ENCODE measurements at places on chromosomes 1 and 21.

GRCh38 chr1:145916745-145917144, 1.8 kb downstream of the PEX11B start:
- no peak for DNase-seq

DNA sequence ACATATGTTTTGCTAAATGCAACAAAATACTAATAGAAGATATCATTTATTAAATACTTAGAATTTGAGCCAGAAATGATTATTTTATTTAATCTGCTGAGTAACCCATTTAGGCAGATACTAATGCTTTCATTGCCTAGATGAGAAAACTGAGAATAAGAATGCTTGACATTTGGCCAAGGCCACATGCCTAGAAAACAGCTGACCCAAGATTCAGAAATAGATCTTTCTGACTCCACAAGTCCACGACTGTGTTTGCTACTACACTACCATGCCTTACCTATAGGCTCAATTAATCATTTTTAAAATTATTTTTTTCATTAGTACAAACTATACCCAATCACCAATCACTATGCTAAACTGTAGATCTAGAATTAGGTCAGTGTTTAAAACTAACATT, 129.7 kb downstream of the ATP1B1 start:
- no peak for DNase-seq

DNA sequence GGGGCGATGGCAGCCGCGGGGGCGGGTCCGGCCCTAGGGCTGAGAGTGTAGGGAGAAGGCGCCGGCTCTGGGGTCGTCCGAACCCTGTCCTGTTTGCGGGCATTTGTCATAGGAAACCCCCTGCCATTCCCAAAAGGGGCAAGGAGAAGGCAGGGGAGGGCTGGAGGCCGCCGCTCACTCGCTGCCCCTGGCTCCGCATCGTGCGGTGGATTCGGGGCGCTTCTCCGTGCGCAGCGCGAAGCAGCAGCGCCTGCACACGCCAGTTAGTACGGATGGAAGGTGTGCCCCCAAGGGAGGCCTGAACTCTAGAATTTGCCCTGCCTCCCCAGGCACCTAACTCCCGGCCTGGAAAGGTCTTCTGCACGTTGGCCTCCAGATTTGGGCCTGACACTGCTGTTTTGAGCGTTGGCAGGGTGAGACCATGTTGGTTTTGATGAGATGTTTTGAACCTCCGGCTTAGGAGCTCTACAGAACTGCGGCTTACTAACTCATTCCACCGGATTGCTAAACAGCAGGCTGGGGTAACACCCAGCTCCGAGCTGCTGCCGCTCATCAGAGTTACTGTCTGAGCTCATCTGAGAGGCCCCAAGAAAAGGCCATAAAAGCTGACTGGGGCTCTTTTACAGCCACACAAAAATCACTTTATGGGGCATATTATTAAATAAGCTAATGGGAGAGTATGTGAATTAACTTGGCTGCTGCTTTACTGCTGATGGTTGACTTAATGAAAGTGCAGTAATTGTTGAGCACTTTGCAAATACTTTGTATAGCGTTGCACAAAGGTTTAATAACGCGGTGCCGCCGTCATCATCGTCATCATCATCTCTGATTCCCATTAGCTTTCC, 987 bp downstream of the GPR137B start:
- DNase-seq = no peak

- peak; percentile 33 for DNase-seq
Measured at GRCh38 chr1:206685334-206685768, 646 bp downstream of the MAPKAPK2 start.

- no peak for DNase-seq
Measured at GRCh38 chr1:65174585-65174984, 26.6 kb downstream of the AK4 start.

DNA sequence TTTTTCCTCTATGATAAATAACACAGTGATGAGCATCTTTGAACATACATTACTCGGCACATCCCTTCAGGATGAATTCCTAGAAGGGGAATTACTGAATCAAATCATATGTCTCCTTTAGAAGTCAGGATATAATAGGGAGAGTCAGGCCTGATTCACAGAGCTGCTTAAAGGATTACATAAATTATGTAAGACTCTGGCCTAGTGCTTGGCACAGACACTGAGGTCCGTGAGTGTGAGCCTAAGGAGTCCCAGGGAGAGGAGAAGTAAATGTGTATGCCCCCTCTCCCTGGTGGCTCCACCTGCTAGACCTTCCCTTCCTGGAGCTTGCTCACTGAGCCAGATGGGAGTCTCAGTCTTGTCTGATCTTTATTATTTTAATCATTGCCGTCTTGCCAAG, 8.6 kb upstream of the FOXE3 start:
- DNase-seq = no peak

DNA sequence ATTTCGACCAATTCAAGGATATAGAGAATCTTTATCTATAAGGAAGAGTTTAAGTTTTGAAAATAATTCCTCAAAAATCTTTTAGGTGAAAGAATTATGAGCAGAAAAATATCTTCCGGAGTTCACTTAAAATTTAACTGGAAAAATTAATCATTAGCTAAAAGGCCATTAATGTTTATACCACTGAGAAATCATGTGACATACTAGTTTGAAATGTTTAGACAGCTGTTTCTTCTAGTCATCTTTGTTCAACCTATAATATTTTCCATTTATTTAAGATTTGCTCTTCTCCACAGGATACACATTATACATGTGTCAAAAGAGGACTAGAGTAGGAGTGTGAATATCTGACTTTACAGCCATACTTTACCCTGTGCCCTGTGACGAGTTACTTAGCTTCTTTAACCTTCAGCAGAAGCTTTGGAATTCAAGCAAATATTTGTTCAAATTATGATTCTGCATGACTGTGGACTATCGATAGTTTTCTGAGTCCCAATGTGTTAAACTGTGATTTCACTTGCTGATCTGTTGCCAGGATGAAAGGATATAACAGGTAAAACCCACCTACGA, 374.8 kb downstream of the BRINP3 start:
- no peak for DNase-seq

DNA sequence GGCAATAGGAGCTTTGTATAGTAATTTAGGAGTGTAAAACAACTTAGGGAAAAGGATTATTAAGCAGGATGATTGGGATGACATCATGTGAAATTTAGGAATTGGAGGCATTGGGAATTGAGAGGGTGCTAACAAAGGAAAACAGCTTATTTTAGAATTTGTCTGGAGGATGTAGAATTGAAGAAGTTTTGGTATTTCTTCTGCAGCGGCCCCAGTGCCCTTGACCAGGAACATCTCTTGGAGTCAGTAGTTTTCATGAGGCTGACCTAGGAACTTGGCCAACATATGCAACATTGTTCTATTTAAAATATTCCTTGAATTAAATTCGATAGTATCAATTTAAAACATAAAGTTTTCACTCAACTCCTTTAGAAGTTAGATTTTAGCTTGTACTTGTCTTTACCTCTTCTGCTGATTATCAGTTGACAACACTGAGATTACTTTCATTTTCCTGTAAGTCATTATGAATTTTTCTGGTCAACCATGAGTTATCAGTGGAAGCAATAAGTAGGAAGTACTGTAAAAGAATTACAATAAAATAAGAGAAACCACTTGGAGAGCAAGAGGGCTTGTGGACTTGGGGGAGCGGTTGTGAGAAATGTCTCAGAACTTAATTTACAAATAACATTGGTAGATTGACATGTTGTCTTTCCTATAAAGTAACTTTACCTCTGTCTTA, 52.8 kb downstream of the DYRK1A start:
- DNase-seq = no peak

DNA sequence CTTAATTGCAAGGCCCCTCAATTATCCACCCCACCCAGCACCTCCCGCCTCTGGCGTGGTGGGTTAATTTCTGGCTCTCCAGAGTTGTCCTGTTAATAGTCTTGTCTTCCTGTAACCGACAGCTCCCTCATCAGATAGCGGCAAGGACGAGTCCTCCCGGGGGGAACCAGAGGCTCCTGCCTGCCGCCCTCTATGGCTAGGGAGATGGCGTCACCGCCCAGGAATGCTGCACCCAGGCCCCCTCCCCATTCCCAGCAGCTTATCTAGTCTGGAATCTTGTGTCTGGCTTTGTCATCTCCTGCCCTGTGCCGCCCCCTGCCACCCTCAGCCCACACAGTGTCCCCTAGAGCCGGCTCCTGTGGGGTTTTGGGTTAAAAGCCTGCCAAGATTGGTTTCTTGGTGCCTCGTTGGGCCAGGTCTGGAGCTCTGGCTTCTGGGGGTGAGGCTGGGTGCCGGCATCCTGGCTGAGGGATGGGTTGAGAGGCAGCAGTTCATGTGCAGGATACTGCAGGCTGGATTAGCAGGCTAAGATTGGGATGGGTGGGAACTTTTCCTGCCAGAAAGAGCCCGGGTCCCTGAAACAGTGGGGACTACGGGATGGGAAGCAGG, 48.8 kb downstream of the EDN2 start:
- peak; percentile 59 for DNase-seq

DNA sequence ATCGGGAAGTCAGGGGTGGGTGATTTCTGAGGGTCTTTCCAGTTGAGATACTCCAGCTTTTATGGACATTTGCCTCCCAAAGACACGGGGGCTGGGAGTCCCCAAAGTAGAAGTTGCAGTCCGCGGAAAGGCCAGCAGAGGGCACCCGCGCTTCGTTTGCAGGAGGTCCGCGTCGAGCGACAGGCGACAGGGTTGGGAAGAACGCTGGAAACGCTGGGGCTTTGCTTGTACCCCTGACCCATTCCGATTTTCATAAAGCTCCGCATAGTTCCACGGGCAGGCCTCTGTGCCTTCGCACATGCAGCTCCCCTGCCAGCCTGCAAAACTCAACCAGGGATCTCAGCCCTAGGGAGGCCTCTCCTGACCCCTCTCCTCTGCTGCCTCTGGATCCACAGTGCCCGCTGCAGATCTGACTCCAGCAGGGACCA, 44.2 kb upstream of the LAPTM5 start:
- peak; percentile 97 for DNase-seq

DNA sequence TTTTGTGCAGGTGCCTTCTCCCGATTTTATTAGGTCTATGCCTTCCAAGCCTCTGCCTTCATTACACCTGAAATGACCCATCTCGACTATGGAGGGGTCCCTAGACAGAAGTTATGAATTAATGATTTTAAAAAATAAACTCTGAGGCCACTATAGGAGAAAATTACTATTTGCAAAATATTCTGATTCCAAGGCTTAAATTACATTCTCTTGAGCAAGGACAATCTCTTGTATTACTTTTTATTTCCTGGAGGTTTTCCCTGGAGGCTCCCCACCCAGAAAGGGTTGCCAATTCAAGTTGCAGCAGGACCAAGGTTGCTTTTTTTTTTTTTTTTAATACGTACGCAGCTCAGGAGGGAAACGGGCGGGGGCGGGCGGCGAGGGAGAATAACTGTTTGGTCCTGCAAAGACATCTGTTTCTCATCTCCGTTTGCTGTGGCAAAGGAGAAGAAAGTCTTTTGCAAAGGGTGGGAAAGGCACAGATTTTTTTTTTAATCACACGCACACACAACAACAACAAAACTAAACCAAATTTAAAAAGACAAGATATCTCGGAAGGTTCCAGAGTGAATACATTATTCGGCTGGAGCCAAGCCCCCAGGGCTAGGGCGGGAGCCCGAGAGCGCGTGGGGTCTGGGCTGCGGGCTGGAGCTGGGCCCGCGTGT, 618 bp upstream of the SERTAD4 start:
- no peak for DNase-seq

DNA sequence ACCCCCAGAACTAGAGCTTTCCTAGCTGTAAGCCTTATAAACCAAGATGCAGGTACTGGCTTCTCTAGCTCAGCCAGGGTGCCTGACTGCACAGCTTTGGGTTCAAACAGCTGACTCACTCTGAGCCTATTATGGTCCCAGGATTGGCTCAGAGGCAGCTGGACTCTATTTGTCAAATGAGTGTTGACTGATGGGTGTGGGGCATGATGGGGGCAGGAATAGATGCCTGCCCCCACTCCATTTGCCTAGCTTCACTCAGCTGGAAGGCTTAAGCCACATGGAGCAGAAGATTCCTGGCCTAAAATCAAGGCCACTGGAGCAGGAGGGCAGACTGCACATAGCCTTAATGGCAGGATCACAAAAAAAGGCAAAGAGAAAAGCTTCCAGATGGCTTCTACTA, 90.5 kb downstream of the PIK3R3 start:
- DNase-seq = no peak

DNA sequence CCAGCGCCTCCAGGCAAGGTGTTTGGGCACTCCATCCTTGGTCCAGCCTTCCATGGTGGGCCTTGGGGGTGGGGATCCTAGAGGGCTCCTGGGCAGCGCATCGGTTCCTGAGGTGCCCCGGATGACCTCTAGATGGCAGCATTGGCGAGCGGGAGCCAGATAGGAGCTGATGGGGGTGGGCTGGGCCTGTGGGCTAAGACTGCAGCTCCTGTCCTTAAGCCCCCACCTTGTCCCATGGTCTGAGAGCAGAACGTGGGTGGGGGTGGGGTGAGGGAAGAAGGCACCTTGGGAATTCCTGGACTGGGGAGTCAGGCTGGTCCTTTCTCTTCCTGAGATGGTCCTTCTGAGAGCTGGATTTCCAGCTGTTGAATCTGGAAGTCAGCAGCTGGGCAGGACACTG, 93.4 kb upstream of the CSF3R start:
- peak; percentile 89 for DNase-seq

GRCh38 chr1:46606255-46606965, 2.3 kb upstream of the MKNK1 start:
- DNase-seq = no peak

DNA sequence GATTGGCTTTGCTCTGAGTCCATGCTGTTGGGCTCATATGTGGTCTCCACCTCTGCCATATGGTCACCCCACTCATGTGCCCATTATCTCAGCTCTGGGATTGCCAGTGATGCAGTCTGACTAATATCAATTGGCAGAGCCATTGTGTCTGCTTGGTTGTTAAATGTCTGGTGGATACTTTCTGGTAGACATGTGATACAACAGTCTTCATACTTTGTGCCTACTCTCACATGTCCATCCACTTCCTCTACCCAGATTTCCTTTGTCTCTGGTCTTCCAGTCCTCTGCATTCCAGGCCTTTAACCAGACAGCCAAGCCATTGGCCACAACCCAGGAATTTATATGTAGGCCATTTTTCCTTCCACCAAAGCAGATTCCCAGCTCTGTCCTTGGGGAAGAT, 30.8 kb upstream of the DIPK1A start:
- DNase-seq = no peak

- DNase-seq = no peak
Measured at GRCh38 chr1:16430606-16431005, 6.6 kb downstream of the SPATA21 start.

DNA sequence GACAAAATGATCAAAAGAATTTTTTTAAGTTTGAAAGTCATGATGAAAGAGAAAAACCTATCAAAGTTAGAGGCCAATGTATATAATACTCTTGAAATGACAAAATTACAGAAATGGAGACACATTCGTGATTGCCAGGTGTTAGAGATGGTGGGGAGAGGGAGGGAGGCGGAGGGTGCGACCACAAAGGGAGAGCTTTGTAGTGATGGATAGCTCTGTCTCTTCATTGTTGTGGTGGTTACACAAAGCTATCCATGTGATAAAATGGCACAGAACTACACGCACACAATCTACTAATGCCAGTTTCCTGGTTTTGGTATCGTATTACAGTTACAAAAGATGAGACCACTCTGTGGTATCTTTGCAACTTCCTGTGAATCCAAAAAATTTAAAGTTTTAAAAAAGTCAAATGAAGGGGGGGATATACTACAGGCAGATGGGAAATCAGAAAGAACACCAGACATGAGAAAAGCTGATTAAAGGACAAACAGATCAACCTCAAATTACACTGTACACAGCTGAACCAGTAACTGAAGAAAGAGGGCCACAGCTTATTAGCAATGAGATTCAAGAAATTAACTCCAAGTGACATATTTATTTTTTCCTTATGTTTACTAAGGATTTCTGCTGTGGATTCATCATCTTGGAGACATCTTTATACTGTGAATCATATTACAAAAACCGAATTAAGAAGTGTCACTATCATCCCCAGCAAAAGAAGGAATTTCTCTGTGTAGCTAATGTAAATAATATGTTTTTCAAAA, 199.1 kb downstream of the SLC45A1 start:
- DNase-seq = no peak

Data from WTC11 (cell line).